GM12865 (cell line): ENCODE measurements at places on chromosomes 16 and 17.
A peak's percentile ranks its signal among the peaks of the same experiment; 100 is the strongest.

DNA sequence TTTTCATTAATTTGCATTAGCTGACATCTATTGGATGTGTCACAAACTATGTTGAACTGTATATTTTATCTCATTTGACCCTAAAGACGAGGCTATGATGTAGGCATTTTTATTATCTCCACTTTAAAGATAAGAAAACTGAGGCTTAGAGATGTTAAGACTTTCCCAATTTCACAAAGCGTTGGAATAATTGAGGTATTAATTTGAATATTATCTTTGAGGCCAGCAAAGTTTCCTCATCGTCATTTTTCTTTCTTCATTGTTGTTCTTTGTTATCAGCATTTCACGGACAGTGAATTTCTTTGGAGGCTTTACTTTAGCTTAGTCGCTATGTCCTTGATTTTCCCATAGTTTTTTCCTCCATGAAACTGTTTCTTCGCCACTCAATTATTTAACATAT, 227.5 kb upstream of the MYOCD start:
- no peak for DNase-seq

DNA sequence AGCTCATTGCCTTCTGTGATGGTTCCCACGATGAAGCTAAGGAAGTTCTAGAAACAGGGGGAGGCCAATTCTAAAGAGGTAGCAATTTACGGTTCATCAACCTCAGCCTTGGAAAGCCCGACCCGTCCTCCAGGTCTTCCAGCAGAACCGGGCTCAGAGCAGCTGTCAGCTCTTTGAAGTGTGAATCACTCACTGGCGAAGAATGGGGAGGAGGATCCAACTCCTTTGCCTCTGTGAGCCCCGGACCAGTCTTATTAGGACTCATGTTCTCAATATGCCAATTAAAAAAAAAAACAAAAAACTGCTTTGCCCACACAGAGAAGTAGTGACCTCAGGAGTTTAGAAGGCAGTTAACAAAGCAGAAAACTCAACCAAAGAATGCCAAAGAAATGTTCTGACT, 31.4 kb downstream of the STX8 start:
- no peak for DNase-seq

GRCh38 chr17:70520447-70520846, 351.1 kb downstream of the KCNJ2 start:
- no peak for DNase-seq

- no peak for DNase-seq
Observed at GRCh38 chr17:9238340-9239245, 217.3 kb downstream of the NTN1 start.

DNA sequence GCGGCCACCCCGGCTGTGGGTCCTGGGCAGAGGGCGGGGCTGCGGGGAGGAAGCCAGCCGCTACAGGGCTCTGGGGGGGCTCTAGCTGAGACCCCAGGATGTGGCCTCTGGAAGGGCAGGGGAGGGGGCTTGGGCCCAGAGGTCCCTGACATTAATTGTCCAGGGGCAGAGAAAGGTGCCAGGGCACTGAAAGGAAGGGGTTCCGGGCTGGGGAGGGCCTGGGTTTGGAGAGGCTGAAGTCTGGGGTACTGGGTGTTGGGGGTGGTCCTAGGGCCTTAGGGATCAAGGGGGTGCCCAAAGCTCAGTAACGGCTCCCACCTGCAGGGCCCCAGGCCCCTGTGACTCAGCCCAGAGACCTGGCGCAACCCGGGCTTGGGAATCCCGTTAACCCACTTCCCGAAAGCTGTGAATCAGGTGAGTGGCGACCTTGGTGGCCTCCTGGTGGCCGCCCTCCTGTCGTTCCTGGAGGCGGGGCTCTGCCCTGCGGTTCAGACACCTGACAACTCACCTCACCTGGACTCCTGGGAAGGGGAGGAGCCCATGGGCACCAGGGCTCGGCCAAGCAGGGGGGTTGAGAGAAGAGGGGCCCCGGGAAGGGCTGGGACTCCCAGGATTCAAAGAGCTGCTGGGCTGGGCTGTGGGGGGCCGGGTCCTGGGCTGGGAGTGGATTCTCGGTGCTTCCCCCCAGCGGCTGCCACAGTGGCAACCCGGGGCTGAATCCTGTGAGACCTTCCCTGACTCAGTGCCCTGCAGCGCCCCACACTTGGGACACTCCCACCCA, 465 bp upstream of the PRSS22 start:
- no peak for DNase-seq

DNA sequence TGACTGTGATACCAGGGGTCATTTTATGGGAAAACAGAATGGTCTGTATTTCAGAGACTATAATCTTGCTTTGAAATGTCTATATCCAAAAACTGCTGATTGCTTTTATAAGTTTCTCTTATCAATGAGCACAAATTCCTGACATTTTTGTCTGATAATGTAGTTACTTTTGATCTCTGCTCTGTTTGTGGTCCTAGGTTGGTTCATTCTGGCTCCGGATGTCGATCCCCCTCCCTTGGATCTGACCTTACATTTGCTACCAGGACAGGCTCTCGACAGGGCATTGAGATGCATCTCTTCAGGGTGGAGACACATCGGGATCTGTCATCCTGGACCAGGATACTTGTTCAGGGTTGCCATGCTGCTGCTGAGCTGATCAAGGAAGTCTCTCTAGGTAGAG, 27.3 kb upstream of the VPS4A start:
- DNase-seq, result no peak

DNA sequence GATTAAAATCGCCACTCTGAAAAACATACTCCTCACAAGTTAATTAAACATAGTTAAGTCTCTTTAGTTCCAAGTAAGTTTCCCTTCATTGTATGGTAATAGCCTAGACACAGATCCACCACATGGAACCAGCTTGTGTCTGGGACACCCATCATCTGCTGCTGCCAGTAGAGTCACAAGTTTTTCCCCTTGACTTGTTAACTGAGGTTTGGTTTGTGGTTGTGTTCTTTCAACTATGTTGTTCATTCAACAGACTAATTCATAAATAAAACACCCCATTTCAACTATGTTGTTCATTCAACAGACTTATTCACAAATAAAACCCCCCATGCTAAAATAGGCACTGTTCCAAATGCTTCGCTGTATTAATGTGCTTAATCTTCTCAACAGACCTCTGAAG, 24.4 kb downstream of the YWHAE start:
- DNase-seq, result peak; percentile 28

DNA sequence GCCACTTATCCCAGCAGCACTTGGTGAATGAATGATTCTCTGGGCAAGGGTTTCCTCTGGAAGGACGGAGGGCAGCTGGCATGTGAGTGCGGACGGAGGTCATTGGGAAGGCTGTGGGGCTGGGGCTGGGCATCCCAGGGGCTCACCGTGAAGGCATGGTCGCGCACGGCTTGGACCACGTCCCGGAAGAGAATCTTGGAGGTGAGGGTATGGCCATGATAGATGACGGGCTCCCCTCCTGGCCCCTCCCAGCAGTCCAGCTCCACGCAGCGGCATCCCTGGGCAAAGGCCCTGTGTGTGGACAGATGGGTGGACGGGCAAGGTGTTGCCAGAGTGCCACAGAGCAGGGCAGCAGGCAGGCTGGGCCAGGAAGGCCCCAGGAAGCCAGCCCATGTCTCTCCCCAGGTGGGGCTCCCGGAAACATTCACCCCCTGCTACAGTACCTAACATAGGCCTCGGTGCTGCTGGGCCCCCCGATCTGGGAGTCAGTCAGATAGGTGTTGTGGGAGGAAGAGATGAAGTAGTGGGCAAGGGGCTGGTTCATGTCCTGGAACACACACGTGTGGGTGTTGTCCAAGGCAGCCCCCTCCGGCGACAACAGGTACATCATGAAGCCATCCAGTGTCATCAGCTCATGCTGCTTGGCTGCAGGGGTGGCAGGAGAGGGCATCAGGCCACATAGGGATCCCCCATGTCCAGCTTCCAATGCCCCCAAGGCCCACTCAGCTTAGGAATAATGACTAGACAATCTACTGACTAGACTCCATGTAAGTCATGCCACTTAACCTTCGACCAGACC, 14.3 kb downstream of the PLCD3 start:
- no peak for DNase-seq

- DNase-seq, result peak; percentile 57
Observed at GRCh38 chr17:41338961-41339485, 11.6 kb downstream of the KRT33A start.

DNA sequence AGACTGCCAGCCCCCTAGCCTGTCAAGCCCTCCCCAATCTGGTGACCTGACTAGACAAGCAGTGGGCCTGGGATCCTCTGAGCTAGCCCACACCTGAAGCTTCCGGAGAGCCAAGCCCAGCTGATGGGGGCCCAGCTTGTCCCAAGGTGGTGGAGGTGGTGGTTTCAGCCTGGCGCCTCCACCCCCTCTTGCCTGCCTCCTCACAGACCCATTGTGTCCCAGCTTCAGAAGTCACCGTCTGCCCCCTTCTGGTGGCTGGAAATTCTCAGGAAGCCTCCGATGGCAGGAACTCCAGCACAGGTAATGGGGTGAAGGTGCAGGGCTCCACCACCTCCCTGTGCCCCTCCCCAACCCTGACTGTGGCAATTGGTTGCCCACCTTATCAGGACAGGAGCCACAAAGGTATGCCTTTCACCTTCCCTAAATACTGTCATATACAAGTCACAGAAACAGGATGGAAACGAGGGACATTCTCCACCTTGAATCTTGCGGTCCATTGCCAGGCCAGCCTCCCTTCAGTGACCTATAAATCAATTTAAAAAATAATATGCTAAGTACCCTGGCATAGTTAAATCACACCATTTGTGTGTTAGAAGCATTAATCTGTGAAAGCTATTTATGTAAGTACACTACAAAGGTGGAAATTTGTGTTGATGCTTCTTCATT, 66.0 kb upstream of the ZNF423 start:
- peak; percentile 67 for DNase-seq

DNA sequence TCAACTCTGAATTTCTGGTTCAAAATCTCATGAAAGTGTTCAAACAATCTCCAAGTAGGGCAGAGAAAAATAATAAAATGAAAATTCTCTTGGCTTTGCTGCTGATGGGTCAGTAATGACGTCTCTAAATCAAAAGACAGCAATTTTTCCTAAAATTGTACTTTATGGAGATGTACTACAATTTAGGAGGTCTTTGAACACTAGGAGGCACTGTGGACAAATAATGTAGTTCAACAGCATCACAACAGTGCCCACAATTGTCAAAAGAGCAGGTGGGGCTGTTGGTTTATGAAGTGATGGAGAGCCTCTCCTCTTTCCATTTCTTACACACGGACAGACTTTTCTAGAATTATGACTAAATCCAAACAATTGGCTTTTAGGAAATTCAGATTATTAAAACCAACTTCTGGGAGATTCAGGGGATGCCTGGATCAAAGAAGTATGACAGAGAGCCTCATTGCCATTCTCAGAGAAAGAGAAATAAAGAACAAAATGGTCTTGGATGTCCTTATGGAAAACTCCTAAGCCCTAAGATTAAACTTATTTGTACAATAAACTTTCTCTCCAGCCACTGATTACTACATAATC, 23.8 kb downstream of the EZH1 start:
- peak; percentile 80 for DNase-seq
